ENCODE measurements at places on chromosomes 1 and 21. TPM values are rescaled to one million over a fixed set of nuclear protein-coding genes. Genes with fewer than 3 reads are reported as not detected.

GRCh38 chr1:11478571-11479374 lies at the start of gene DISP3:
TSS of gene DISP3 (plus strand) at chr1:11479155. CDS start at chr1:11500993, 21,838 bp downstream.
- peaks cover 80% of the 10 kb centered on the region for H3K27me3 ChIP-seq
- peaks cover 5% of the 10 kb centered on the region for H3K4me1 ChIP-seq
- no peak for DNase-seq
- H3K27ac ChIP-seq, result no peak within 1 kb of the TSS
- H3K36me3 ChIP-seq, result no peaks in the 10 kb centered on the region
- H3K4me3 ChIP-seq, result peak within 1 kb of the TSS; percentile 47

GRCh38 chr1:39110325-39110851 lies 84.2 kb downstream of the NDUFS5 start:
- H3K36me3 ChIP-seq, result no peaks in the 10 kb centered on the region
- no peak overlapping the region for H3K4me3 ChIP-seq
- peaks cover 33% of the 10 kb centered on the region for H3K4me1 ChIP-seq

DNA sequence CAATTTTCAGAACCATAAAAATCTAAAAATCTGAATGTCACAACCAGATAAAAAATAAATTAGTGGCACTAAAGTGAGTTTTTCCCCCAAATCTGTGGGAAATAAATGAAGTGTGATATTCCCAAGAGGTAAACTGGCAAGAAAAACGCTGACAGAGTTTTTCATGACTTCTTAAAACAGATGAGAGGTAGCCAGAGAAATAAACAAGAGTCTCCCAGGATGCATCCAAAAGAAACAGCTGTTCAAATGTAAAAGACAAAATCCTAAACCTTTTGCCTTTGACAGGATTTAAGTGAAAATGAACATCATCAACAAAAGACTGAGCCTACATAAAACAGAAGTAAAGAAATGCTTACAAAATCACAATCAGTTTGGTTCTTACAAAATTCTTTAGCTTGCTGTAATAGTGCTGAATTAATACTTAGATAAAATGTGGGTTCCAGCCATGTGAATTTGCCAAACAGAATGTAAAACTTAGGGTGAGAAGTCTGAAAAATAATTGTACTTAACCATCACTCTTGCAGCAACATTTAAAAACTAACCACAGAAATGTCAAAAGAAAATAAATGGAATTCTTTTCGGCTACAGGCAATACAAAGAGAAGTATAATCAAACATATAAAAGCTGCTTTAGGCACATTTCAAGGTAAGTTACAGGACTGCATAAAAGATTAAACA lies 133.6 kb downstream of the EIF4G3 start:
- no peaks in the 10 kb centered on the region for H3K27me3 ChIP-seq
- H3K36me3 ChIP-seq, result no peaks in the 10 kb centered on the region
- H3K4me3 ChIP-seq, result no peak overlapping the region
- no peak overlapping the region for H3K27ac ChIP-seq

GRCh38 chr1:15950302-15950701 lies 25.6 kb downstream of the ZBTB17 start:
- peaks cover 65% of the 10 kb centered on the region for H3K4me1 ChIP-seq
- no peak for DNase-seq
- H3K4me3 ChIP-seq, result no peak overlapping the region
- peaks cover 31% of the 10 kb centered on the region for H3K36me3 ChIP-seq
- no peaks in the 10 kb centered on the region for H3K27me3 ChIP-seq

GRCh38 chr1:175919001-175919400 lies 175.6 kb upstream of the TNR start:
- no peak overlapping the region for H3K4me3 ChIP-seq
- H3K36me3 ChIP-seq, result no peaks in the 10 kb centered on the region
- no peak for DNase-seq
- no peaks in the 10 kb centered on the region for H3K27me3 ChIP-seq
- H3K27ac ChIP-seq, result no peak overlapping the region
- H3K4me1 ChIP-seq, result no peaks in the 10 kb centered on the region

- no peak for DNase-seq
- H3K4me1 ChIP-seq, result no peaks in the 10 kb centered on the region
- H3K27me3 ChIP-seq, result no peaks in the 10 kb centered on the region
- H3K36me3 ChIP-seq, result no peaks in the 10 kb centered on the region
- H3K27ac ChIP-seq, result no peak overlapping the region
- no peak overlapping the region for H3K4me3 ChIP-seq
These were observed 51.7 kb downstream of the ZNF326 start for GRCh38 chr1:90046635-90047034.

DNA sequence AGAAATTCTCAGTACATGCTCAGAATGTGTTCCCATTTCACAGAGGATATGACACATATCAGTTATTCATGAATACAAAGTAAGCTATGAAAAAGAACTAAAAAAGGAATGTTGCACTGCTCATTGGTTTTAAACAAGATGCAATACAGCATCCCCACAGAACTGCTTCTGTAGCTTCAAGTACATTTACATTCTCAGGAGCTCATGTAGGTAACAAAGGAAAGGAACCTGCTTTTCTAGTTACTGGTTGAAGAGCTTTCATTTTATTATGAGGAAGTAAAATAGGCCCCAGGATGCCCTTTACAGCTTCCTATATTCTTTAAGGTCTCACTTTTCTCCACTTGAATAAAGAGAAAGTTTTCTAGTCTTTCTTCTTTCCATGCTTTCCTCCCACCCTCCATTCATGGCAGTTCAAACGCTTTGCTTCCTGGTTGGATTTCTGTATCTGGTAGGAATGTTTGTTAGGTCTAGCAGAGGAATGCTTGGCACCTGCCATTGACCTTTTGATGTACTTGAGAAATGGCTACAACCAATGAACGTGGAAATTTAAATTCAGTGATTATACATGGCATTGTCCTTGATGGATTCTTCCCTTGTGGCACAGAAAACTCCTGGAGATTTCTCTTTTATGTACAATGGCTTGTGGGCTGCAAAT lies 27.1 kb upstream of the KCNK2 start:
- no peaks in the 10 kb centered on the region for H3K4me1 ChIP-seq
- H3K4me3 ChIP-seq, result no peak overlapping the region
- no peaks in the 10 kb centered on the region for H3K36me3 ChIP-seq
- no peaks in the 10 kb centered on the region for H3K27me3 ChIP-seq

DNA sequence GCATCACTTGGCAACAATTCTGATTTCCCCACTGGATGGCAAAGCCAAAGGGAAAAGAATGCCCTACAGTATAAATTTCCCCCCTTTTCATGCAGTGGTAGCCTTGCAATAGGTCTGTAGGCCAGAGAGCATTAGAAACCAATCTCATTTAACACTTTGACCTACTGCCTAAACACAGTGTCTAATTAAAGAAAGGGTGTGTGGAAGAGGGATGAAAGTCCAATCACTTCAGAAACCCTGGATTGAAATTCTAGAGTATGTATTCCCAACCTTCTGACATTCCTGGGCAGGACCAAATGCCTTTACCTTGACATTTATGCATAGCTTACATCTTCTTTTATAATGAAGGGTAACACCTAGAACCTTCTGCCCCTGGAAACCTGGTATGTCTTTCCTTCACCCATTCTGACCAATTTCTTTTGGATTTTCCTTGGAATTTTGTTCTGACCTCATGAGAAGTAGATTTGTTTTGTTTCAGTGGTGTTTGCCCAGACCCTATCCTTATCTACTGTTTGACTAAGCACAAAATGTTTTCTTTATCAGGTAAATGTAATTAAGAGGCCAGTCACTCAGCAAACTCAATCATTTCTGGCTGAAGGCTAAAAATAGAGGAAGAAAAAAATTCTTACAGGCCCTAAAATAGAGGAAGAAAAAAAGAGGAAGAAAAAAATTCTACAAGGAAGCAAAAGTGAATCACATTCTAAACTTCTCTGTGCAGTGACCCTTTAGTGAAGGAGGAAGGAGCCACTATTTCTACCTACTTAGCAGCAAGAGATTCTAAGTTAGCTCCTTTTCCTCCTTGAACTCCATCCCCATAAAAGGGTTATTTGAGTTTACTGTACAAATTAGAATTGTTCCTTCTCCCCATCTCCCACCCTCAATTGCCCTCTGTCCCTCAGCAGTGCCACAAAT lies 129.5 kb upstream of the DSCAM start:
- no peaks in the 10 kb centered on the region for H3K36me3 ChIP-seq
- H3K27ac ChIP-seq, result no peak overlapping the region
- H3K27me3 ChIP-seq, result no peaks in the 10 kb centered on the region
- no peak overlapping the region for H3K4me3 ChIP-seq

DNA sequence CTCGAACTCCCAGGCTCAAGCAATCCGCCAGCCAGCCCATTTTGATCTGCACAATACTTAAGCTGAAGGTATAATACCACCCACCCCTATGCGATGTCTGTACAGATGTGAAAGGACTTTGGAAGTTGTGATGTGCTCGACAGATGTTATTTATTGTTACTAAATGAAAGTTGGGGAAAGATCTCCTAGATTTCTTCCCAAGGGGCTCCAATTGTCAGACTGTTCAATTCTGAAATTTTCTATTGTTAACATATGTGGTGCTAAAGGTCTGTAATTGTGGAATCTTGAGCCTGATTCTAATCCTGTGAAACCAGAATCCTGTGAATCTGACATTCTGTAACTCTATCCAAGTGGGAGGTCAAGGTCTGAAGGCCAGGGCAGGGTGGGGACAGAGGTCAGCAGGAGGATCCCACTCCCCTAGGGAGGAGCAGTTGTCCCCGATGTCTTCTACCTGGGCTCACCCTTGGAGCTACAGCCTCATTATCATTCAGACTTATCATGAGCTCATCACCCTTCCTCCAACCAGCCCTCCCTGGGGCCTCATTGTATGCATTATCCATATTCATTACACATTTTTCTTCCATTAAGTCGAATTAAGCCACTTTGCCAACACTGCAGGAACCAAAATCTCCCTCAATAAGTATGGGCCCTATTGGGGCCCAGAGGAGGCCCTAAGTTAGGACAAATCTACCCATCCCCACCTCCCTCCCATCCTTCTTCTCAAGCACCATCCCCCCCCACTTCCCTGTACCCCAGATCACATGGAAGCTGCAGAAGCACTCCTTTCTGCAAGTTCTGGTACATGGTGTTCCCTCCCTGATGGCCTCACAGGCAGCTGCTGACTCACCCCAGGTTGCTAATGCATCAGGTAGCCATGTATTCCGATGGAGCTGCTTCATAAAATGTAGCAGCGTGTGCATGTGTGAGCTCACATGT lies 32.3 kb downstream of the SHISAL2A start:
- no peaks in the 10 kb centered on the region for H3K36me3 ChIP-seq
- H3K27me3 ChIP-seq, result no peaks in the 10 kb centered on the region
- no peak overlapping the region for H3K27ac ChIP-seq
- no peak for DNase-seq
- H3K4me1 ChIP-seq, result no peaks in the 10 kb centered on the region

DNA sequence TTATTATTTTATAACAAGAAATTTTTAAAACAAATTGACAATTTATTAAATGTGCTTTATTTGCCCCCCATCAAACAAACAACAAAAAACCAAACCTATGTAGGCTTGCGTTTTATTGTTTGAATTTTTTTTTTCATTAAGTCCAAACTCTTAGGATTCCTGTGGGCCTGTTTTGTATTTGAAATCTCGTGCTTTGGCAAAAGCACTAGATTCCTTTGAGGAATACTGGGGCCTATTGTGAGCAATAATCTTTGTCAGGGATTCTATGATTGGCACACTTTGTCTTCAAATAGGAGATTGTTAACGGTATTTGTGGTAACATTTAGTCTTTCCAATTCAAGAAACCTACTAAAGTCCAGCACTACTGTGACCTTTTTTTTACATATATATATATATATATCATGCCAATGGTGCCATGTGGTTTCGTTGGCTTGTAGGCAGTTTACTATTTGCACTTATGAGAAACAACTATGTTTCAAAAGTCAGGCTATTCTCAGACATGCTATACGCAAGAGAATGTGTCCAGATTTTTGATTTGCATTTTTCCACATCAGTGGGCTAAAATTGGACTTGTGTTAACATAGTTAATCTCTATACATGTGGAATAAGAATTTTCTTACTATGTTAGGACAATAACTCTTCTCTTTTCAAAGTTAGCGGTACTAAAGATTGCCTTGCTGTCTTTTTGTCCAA lies 70.4 kb upstream of the GREM2 start:
- H3K4me1 ChIP-seq, result no peaks in the 10 kb centered on the region
- H3K27ac ChIP-seq, result no peak overlapping the region
- no peak overlapping the region for H3K4me3 ChIP-seq
- DNase-seq, result no peak

GRCh38 chr1:37622131-37622530 lies 12.6 kb downstream of the RSPO1 start:
- no peak for DNase-seq
- no peak overlapping the region for H3K4me3 ChIP-seq
- no peaks in the 10 kb centered on the region for H3K36me3 ChIP-seq
- H3K27ac ChIP-seq, result no peak overlapping the region

DNA sequence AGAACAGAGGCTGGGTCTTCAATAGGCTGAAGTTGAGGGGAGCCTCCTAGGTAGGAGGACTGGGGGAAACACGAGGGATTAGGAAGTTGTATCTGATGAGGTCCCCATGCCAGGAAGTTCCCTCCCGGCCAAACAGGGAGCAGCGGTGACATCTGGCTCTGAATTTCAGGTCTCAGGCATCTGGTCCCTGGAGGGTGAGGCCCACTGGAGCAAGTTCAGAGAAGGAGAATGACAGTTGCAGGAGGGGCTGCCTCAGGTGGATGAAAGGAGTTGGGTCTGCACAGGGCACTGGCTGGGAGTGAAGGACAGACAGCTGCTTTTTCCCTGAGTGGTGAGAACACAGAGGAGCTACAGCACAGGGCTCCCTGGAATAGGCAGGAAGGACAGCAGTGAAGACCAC lies 9.1 kb downstream of the TMEM9 start:
- no peak overlapping the region for H3K4me3 ChIP-seq
- no peaks in the 10 kb centered on the region for H3K27me3 ChIP-seq
- H3K4me1 ChIP-seq, result no peaks in the 10 kb centered on the region
- H3K36me3 ChIP-seq, result no peaks in the 10 kb centered on the region

DNA sequence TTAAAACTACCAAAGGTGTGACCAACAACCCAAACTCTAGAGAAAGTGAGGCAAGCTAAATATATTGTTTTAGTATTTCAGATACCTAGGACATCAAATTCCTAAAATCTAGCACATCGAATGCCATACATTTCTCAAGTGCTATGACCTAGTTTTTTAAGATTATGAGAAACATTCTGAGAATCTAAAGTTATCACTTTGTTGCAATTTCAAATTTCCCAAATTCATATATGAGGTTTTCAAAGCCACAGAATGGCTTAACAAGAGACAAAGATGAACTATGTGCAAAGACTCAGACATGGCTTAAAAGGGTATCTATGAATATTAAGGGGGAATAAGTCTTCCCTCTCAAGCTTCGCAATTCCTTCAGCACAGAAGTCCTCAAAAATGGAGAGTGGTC lies 6.8 kb downstream of the SCYL3 start:
- no peaks in the 10 kb centered on the region for H3K27me3 ChIP-seq
- DNase-seq, result no peak

GRCh38 chr1:110205591-110206155 lies 4.4 kb upstream of the KCNC4 start:
- H3K4me3 ChIP-seq, result no peak overlapping the region
- no peaks in the 10 kb centered on the region for H3K36me3 ChIP-seq
- H3K27me3 ChIP-seq, result no peaks in the 10 kb centered on the region

- H3K36me3 ChIP-seq, result peaks cover 3% of the 10 kb centered on the region
- H3K4me1 ChIP-seq, result peaks cover 12% of the 10 kb centered on the region
- H3K27me3 ChIP-seq, result no peaks in the 10 kb centered on the region
- no peak overlapping the region for H3K4me3 ChIP-seq
- H3K27ac ChIP-seq, result peak overlapping the region; percentile 75
These were observed 26.1 kb upstream of the MTMR11 start for GRCh38 chr1:149962736-149963135.

Gene MSH4
- total RNA-seq, result 2.7 TPM

Gene SPRR2D
- not detected for total RNA-seq

Gene FCGR2B
- 21.2 TPM for total RNA-seq

Gene IKBKE
- 18.0 TPM for total RNA-seq

Gene TTLL10
- not detected for total RNA-seq

Gene ZMPSTE24
- 36.2 TPM for total RNA-seq

Gene OSCP1
- 32.4 TPM for total RNA-seq

Gene CYP4A22
- total RNA-seq, result 0.84 TPM

Gene TAS1R1
- 0.22 TPM for total RNA-seq

Gene CHIA
- total RNA-seq, result not detected

Gene PDC
- not detected for total RNA-seq

Gene ABL2
- total RNA-seq, result 43.5 TPM

Gene EPHB2
- total RNA-seq, result 9.2 TPM

Gene MAP1LC3C
- 5.5 TPM for total RNA-seq
